ENCODE measurements at places on chromosomes 5 and 9. TPM values are rescaled to one million over a fixed set of nuclear protein-coding genes. Genes with fewer than 3 reads are reported as not detected.

The TNFSF8 gene
- polyA plus RNA-seq = 0.53 TPM

DNA sequence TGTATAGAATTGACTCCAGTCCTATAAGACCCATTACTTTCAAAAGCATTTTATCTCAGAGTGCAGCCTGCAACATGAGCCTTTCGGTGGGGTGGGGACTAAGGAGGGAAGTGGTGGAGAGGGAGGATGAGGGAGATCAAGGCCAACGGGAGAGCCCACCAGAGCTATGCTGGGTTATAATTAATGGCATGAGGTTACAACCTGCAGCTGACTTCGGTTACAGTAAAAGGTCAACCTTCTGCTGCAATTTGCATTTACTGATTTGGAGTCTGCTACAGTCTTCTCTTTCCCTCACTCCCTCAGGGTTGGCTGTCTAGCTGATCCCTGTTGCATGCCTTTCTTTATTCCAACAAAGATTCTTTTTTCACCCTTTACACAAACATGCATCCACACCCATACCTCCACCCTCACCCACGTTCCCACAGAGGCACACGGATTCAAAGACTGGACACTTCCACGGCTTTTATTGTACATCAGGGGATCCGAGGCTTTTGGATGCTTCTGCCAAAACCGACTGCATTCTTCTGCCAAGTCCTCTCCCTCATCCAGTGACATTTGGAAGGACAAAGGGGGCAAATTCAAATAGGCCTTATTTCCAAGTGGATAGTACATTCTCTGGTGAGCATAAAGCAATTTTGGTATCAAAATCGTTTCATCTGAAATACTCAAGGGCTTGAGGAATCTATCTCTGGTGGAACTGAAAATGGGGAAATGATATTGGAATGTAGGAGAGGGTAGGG lies 381.2 kb downstream of the NFIB start:
- DNase-seq = no peak

DNA sequence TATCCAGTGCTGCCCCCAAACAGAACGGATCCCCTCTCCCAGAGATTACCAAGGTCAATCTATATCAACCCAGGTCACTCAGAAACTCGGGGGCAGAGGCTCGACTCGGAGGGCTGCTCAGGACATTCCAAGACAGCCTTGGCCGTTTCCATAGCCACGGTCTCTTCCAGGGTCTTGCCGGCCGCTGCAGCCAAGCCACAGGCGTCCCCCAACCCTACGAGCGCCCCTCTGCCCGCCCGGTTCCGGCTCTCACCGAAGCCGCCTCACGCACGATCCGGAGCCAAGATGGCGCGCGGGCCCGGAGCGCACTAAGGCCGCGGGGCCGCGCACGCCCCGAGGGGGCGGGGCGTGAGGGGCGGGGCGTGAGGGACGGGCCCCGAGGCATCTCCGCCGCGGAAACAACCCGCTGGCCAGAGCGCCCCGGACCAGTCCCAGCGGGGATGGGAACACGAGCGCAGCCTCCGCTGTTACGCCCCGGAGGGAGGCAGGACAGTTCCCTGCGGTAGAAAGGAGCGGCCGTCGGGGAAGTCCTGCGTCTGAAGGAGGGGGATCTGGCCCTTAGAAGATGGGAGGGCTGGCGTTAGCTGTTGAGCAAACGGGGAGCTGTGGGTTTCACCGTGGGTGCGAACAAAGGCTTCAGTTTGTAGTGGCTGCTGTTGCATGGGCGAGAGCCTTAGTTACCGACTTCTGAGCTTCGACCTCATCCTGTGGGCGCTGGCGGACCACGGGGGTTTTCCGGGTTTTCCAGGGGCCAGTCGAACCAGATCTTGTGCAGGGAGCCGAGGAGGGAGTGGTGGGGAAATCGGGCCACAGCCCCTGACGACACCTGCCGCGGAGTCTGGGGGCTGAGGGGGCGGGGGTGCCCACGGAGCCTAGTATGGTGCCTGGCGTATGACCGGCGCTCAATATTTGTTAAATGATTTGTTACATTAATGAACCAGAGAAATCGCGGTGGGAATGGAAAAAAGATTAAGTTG lies at the start of gene RPP25L:
TSS of gene RPP25L (minus strand) at position 287 of the 977 bp plus-strand sequence. CDS start 801 bp downstream, outside the sequence.
- DNase-seq = no peak

The RNF145 gene
- 31.3 TPM for polyA plus RNA-seq

GRCh38 chr5:1885868-1886845 lies 3.4 kb upstream of the IRX4 start:
- no peak for DNase-seq

The SNCB gene
- not detected for polyA plus RNA-seq

The ALDH1A1 gene
- 35.0 TPM for polyA plus RNA-seq

The UGCG gene
- polyA plus RNA-seq = 31.0 TPM
